ENCODE measurements at places on chromosomes 2 and 18. TPM values are rescaled to one million over a fixed set of nuclear protein-coding genes. Genes with fewer than 3 reads are reported as not detected.

Gene CENPA
- 23.4 TPM for total RNA-seq

DNA sequence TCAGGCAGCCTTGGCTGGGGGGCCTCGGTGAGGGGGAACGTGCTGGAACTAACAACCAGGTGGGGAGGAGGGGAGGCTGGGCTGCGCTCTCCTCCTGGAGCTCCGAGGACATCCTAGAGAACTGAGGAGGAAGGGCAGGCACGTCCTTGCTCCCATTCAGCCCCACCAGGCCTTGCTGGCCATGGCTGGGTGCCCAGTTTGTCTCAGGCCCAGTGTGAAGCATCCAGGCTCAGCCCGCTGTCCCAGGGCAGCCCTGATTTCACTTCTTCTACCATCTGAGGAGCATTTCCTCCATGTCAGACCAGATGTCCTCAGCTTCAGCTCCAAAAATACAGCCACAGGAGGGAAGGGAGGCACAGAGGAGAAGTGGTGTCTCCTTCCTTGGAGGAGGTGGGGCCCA, 125.4 kb downstream of the CELF4 start:
- DNase-seq = no peak

DNA sequence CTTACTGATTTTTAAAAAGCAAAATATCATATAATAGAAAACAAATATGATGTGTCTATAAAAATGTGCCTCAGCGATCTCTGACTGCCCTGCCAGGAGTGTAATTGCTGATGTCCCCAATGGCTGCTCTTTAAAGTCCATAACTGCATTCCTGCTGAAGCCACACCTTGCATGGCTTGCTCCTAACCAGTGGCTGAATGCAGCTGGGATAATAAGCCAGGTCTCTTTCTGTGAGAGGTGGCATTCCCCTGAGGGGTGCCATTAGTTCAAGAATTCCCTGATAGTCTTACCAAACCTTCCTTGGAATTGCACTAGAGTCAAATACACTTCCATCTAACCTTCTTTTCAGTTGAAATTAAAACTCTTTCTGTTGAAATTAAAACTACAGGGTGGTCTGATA, 125.8 kb upstream of the ZNF804A start:
- DNase-seq = no peak

Gene KCNF1
- not detected for total RNA-seq

Measured in Calu3 (cell line).